ENCODE measurements at places on chromosomes 4 and X. TPM values are rescaled to one million over a fixed set of nuclear protein-coding genes. Genes with fewer than 3 reads are reported as not detected.
A peak's percentile ranks its signal among the peaks of the same experiment; 100 is the strongest.

DNA sequence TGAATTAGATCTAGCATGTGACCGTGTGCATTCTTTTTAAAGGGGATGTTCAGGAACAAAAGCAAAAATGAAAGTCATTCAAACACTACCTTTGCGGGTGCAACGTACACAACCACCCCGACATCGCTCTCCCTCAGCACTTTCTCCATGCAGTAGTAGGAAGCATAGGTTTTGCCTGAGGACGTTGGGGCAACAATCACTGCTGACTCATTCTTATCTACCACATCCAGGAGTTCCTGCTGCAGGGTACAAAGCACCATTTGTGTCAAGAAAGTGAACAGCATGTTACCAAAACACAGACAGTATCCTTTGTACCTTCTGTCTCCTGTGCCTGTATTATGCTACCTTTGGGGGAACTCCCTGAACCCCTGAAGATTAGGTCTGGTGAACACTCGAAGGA, 58.6 kb downstream of the DDX60L start:
- DNase-seq = no peak

DNA sequence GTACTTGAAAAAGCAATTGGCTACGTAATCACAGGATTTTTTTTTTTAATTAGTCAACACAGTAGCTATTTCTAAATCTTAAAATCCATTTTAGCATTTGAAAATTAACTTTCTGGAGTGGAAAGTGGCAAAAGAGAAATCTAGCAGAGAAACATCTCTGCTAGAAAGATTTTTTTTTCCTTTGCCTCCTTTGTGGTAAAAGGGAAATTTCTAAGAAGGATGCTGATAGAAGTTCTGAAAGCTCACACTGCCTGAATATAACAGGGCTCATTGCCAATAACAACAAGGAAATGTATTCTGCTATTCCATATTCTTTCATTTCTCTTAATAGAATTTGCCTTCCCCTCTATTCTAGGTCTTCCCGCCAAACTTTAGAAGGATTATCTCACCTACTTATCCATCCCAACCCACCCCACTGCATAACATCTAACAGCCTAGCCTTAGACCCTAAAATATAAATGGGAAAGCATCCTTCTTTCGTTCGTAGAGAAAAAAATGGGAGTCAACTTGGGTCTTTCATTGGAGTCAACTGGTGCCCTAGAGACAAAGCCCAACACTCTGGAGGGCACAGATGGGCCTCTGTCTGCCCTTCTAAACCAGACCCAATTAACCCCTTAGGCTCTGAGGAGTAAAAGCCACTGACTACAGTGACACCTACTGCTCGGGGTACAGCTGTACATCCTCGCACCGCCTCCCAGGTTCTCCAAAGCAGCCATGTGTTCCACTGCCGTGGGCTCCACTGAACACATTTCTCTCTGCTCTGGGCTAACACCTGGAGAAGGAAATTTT, 103.9 kb downstream of the MAML3 start:
- no peak for DNase-seq

DNA sequence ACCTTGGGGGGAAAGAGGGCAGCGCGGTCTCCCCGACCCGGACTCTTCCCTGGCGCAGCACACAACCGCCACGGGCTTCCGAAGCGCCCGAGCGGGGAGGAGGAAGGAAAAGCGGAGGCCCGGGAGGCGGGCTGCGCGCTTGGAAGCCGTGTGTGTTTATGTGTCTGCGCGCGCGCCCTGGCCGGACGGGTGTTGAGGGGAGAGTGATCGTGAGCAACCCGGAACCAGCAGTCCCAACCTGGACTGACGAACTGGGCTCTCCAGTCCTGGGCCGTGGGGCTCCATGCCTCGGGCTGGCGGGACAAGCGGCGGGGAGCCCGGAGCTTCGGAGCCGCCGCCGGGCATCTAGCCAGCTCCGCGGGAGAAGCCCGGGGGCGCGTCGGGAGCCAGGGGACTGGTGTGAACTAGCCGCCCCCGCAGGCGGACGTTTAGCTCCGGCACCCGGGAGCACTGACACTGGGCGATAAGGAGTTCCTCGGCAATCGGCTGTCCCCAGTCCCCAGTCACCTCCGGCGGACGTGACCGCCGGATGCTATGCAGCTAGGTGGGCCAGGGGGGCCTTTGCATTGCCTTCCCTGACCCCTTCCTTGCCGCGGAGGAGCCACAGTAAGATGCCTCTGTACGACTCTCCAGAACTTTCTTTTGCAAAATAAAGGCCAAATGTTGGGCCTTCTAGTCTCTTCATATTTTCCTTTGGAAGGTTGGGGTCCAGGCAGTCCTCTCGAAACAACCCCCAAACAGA, 74.8 kb upstream of the BCOR start:
- peak; percentile 69 for DNase-seq

DNA sequence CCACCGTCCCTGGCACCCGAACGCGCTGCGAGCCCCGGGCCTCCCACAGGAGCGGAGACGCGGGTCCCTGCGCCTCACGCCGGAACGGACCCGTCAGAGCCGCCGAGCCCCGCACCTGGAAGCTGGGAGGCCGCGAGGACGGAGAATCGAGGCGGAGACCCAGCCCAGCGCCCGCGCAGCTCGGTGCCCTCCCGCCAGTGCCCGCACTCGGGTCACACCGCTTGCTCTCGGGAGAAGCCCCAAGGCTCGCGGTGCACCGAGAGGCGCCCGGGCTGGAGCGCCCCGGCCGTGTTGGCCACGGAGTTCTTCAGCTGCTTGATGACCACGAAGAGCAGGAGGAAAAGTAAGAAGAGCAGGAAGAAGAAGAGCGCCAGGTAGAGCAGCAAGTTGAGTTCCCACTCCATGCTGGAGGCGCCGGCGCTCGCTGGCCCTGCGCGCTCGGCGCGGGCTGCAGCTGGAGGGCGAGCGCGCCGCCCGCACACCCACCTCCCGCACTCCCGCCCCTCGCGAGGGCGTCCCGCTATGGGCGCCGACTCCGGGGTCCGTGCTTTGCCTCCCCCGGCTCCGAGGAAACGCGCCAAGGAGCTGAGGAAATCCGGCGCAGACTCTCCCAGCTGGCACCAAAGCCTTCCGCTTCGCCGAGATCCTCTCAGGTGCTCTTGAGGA, at the start of gene SMIM43:
TSS of gene SMIM43 (minus strand) at position 463 of the 666 bp plus-strand sequence. CDS start at position 404, 59 bp downstream.
- DNase-seq = no peak

DNA sequence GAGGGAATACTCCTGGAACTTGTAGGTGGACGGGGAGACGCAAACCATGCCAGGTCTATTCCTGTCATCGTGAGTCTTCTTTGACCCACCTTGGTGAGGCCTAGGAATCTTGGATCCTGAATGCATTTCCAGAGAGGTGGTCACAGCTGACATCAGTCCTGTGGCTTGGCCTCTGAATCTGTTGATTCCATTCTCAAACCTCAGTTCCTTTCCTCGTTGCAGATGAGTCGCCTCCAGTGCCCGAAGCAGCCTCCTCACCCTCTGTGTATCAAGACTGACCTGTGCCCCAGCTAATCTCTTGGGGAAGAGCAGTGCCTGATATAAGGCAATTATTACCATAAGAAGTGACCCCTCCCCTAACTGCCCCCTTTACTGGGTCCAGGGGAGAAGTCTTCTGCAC, 118.1 kb downstream of the SMIM20 start:
- no peak for DNase-seq

GRCh38 chrX:130628516-130628915, 226.7 kb downstream of the RBMX2 start:
- DNase-seq = no peak

The USP51 gene
- total RNA-seq = 0.49 TPM

GRCh38 chr4:100106982-100107381, 83.3 kb downstream of the DDIT4L start:
- no peak for DNase-seq

GRCh38 chr4:27148211-27148895, 287.7 kb downstream of the STIM2 start:
- DNase-seq = no peak

DNA sequence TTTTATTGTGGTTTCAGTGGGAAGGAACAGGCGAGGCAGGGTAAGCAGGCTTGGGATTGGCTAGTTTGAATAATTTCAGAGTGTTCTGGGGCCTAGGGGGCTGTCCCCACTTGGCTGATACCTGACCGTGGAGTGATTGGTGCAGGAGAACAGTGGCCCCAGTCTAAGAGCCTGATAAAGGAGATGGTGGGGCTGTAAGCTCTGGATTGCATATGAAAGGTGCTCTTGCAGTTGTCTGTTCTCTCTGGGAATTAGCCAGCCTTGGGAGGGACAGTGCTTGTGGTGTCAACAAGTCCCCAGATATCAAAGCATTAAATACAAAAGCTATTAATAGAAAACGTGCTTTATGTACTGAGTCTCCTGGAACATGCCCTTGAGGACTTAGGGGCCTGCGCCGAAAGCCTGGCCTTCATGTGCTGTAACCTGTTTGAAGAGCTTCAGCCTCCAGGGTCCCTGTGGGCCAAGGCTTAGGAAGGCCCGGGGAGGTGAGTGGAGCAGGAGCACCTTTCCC, 30.4 kb upstream of the CLTRN start:
- DNase-seq = no peak

The SMIM20 gene
- total RNA-seq = 37.4 TPM

The BGN gene
- 11.4 TPM for total RNA-seq

DNA sequence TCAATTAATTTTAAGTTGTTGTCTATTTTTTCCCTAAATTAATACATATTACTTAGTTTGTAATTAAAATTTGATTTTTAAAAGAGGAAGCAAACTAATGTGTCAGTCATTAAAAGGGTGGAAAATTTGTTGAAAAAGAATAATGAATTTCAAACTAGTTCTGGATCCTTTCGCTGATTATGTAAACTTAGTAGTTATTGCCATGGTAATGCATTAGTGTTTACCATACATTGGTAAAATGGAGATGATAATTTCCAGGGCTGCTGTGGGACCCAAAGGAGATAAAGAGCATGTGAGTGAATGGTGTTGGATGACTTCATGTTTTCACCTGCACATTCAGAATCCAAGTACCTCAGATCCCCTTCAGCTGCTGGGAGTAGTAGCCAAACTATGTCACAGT, 6.5 kb downstream of the BEX3 start:
- DNase-seq = no peak

- no peak for DNase-seq
Observed at GRCh38 chr4:2722033-2722432, 34.1 kb downstream of the TNIP2 start.

DNA sequence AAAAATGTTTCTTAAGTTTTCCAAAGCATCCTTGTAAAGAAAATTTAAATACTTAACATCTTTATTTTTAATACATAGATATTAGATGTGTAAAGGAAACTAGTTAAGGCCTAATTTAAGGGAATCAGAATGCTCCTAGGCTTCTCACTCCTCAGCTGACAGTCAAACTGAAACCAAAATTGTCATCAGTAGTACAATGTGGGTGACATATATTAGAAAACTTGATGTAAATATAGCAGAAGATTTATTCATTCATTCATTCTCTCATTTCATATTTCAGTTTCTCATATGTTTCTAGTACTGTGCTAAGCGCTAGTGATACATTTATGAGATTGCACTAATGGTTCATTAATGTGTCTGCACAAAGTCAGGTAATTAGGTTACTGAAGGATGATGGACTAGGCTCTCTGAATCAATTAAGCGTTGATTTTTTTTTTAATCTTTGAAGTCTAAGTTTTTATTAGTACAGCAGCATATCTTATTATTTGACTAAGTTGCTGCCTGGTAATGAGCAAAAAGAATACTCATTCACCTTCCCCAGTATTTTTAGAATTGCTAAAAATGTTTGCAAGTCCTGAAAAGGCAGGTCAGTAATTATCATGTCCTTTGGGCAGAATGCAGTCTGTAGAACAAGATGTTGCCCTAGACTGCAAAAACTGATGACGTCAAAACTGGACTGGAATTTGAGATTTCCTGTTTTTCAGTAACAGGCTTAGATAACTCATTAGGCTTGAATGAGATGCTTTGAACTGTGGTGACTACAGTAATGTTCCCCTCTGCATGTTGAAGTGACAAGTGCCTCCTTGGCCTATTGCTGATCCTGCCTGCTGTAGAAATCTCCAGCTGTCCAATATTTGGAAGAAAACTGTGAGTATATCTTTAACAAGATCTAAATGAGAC, 128.7 kb downstream of the ARHGAP24 start:
- no peak for DNase-seq

DNA sequence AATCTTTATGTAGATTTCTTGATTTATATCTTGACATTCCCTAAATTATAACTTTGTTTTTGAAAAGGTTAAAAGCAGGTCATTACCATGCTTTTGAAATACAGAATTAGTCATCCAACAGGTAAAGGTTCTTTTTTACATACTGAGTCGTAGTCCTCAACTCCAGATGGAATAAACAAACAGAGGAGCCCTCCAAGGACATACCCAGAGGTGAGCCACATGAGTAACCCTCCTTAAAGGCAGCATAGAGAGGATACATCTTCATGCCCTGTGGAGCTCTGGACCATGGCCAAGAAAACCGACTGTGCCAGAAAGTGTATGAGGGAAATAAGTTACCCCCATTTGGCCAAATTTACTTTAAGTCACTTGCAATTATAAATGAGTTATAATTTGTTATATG, 95.3 kb upstream of the MCF2 start:
- no peak for DNase-seq

The CT47B1 gene
- not detected for total RNA-seq

The DRD5 gene
- total RNA-seq = 0.13 TPM

The WDR17 gene
- total RNA-seq = 1.2 TPM

GRCh38 chr4:119604266-119604665, 24.3 kb downstream of the PDE5A start:
- no peak for DNase-seq

The CPZ gene
- total RNA-seq = 1.2 TPM

The NXF3 gene
- total RNA-seq = 0.40 TPM

The EIF2S3 gene
- total RNA-seq = 166 TPM

DNA sequence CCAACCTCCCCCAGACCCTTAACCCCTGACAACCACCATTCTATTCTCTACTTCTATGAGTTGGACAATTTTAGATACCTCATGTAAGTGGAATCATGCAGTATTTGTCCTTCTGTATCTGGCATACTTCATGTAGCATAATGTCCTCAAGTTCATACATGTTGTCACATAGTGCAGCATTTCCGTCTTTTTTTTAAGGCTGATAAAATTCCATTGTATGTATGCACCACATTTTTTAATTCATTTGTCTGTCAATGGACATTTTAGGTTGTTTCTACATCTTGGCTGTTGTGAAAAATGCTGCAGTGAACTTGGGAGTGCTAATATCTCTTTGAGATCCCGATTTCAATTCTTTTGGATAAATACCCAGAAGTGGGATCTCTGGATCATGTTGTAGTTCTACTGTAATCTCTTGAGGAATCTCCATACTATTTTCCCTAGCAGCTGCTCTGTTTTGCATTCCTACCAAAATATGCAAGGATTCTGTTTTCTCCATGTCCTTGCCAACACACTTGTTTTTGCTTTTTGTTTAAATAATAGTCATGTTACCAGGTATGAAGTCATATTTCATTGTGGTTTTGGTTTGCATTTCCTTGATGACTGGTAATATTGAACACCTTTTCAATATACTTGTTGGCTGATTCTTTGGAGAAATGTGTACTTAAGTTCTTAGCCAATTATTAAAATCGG, 48.8 kb upstream of the ADAD1 start:
- DNase-seq = no peak
